ENCODE measurements at places on chromosomes 13 and 19.

- no peaks in the 10 kb centered on the region for H3K27me3 ChIP-seq
Measured at GRCh38 chr13:104944176-104944575, 1591.3 kb downstream of the EFNB2 start.

DNA sequence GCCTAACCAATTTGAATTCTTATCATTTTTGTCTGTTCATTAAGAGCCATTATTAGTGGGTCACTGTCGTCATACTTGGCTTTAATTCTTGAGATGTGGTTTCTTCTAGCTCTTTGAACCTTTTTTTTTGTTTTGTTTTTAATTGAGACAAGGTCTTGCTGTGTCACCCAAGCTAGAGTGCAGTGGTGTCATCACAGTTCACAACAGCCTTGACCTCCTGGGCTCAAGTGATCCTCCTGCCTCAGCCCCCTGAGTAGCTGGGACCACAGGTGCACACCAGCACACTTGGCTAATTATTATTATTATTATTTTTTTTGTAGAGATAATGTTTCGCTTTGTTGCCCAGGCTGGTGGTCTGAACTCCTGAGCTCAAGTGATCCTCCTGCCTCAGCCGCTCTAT lies 25.8 kb upstream of the LDLR start:
- peaks cover 7% of the 10 kb centered on the region for H3K36me3 ChIP-seq
- H3K4me3 ChIP-seq, result no peak overlapping the region
- DNase-seq, result no peak
- no peaks in the 10 kb centered on the region for H3K4me1 ChIP-seq

- DNase-seq, result no peak
- peaks cover 9% of the 10 kb centered on the region for H3K4me1 ChIP-seq
- peaks cover 6% of the 10 kb centered on the region for H3K27me3 ChIP-seq
- no peaks in the 10 kb centered on the region for H3K36me3 ChIP-seq
Measured at GRCh38 chr19:55075371-55075998, at the start of gene EPS8L1. TSS of gene EPS8L1 (plus strand) at chr19:55075869. CDS start at chr19:55076445, 576 bp downstream.

GRCh38 chr13:59111751-59112171 lies 1052.0 kb downstream of the DIAPH3 start:
- H3K27ac ChIP-seq, result no peak overlapping the region
- H3K27me3 ChIP-seq, result no peaks in the 10 kb centered on the region
- H3K4me3 ChIP-seq, result no peak overlapping the region
- no peaks in the 10 kb centered on the region for H3K36me3 ChIP-seq

GRCh38 chr13:65857942-65858565 lies 1372.1 kb downstream of the PCDH9 start:
- H3K27me3 ChIP-seq, result no peaks in the 10 kb centered on the region
- no peaks in the 10 kb centered on the region for H3K4me1 ChIP-seq
- DNase-seq, result no peak
- no peak overlapping the region for H3K4me3 ChIP-seq
- H3K36me3 ChIP-seq, result no peaks in the 10 kb centered on the region

GRCh38 chr13:97175041-97175440 lies 47.1 kb upstream of the MBNL2 start:
- H3K27ac ChIP-seq, result no peak overlapping the region
- no peaks in the 10 kb centered on the region for H3K27me3 ChIP-seq
- H3K4me3 ChIP-seq, result no peak overlapping the region

GRCh38 chr19:51422053-51422448 lies 4.6 kb upstream of the SIGLEC10 start:
- H3K27me3 ChIP-seq, result peaks cover 3% of the 10 kb centered on the region
- H3K4me3 ChIP-seq, result no peak overlapping the region
- DNase-seq, result peak; percentile 86
- no peaks in the 10 kb centered on the region for H3K4me1 ChIP-seq
- no peak overlapping the region for H3K27ac ChIP-seq
- H3K36me3 ChIP-seq, result no peaks in the 10 kb centered on the region

DNA sequence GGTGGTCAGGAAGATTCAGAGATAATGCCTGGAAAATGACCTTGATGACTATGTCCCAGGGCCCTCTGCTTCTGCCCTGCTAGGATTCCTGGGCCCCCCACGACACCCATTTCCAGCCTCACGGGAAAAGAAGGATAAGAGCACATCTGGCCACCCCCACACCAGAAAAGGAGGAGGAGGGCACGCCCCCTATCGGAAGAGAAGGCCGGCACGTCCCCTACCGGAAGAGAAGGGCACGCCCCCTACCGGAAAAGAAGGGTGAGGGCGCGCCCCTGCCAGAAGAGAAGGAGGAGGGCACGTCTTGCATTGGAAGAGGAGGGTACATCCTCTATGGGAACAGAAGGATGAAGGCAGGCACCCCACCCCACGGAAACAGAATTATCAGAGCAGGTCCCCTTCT lies 84.3 kb downstream of the IER2 start:
- H3K4me1 ChIP-seq, result peaks cover 13% of the 10 kb centered on the region
- peak; percentile 33 for DNase-seq
- no peak overlapping the region for H3K4me3 ChIP-seq
- no peak overlapping the region for H3K27ac ChIP-seq

DNA sequence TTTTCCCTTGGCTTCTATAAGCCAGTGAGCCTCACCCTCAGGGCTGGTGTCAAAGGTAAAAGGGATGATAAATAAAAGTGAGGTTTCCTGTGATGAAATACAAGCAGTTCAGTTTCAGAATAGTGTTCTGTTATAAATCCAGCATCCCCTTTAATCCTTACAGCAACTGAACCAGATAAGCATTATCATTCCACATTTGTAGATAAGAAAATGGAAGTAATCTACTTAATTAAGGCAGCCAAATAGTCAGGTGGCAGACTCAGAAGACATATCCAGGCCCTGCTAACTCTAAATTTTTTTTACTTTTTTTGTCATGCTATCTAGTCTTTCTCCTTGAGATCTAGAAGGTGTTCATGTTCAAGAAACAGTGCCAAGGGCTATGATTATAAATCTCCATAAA lies 99.4 kb upstream of the SOX21 start:
- no peak for DNase-seq
- no peak overlapping the region for H3K27ac ChIP-seq

GRCh38 chr13:95269756-95270155 lies 31.5 kb downstream of the ABCC4 start:
- no peak overlapping the region for H3K4me3 ChIP-seq
- DNase-seq, result no peak
- no peaks in the 10 kb centered on the region for H3K36me3 ChIP-seq
- no peaks in the 10 kb centered on the region for H3K4me1 ChIP-seq
- no peaks in the 10 kb centered on the region for H3K27me3 ChIP-seq

DNA sequence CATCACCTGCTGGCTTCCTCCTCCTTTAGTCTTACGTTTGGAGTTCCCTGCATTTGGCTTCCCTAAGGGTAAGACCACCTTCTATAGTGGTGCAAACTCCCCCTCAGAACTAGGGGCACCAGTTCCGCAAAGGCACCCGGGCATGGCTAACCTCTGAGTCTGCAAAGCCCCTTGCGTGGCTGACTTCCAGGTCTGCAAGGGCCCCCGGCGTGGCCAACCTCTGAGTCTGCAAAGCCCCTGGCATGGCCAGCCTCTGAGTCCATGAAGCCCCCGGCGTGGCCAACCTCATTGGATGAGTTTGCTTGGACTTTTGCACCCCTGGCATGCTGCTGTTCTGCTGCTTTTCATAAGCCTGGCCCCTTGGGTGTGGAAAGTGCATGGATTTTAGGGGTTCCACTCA lies 5.1 kb downstream of the MCF2L start:
- no peak overlapping the region for H3K27ac ChIP-seq
- H3K4me3 ChIP-seq, result no peak overlapping the region
- no peaks in the 10 kb centered on the region for H3K36me3 ChIP-seq
- no peak for DNase-seq

- DNase-seq, result no peak
- no peak overlapping the region for H3K27ac ChIP-seq
- H3K4me1 ChIP-seq, result no peaks in the 10 kb centered on the region
- no peak overlapping the region for H3K4me3 ChIP-seq
Measured at GRCh38 chr13:104389691-104390090, 1323.5 kb upstream of the SLC10A2 start.

GRCh38 chr13:104594806-104595205 lies 1528.6 kb upstream of the SLC10A2 start:
- no peak overlapping the region for H3K27ac ChIP-seq
- no peak overlapping the region for H3K4me3 ChIP-seq
- H3K4me1 ChIP-seq, result no peaks in the 10 kb centered on the region

- DNase-seq, result no peak
- H3K36me3 ChIP-seq, result no peaks in the 10 kb centered on the region
- no peaks in the 10 kb centered on the region for H3K4me1 ChIP-seq
- no peaks in the 10 kb centered on the region for H3K27me3 ChIP-seq
Measured at GRCh38 chr19:8430650-8431049, 14.1 kb upstream of the HNRNPM start.

DNA sequence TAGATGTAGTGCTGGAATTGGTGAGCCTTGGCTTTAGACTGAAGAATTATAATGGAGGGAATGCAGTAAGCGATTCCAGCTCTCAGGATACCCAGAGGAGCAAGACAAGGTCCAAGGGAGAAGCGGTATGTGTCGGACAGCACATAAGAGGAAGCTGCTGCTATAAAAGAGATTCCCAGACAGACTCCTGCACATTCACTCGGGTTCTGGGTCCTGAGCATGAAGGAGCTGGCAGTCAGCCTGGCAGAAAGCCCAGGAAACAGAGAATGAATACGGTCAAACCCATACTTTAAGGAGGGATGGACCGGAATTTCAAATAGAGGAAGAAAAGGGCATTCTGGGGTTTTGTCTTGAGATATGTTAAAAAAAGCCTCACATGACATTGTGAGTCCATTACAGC lies 308.3 kb downstream of the DNAJC15 start:
- no peak overlapping the region for H3K4me3 ChIP-seq
- no peaks in the 10 kb centered on the region for H3K36me3 ChIP-seq
- no peak for DNase-seq
- H3K27ac ChIP-seq, result no peak overlapping the region
- H3K4me1 ChIP-seq, result no peaks in the 10 kb centered on the region

DNA sequence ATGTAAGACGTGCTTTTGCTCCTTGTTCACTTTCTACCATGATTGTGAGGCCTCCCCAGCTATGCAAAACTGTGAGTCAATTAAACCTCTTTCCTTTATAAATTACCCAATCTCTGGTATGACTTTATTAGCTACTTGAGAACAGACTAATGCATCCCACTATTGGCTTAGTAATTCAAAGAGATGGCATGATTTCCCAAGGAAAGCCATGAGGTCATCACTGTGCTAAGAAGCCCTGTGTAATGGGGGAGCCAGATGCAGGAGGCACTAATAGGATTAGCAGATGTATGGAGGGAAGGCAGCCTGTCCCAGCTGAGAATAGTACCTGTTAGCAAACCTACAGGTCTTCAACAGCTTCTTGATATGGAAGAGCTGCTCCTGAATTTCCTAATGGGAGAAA lies 38.1 kb downstream of the RUBCNL start:
- H3K36me3 ChIP-seq, result no peaks in the 10 kb centered on the region
- DNase-seq, result no peak
- no peak overlapping the region for H3K27ac ChIP-seq
- no peaks in the 10 kb centered on the region for H3K27me3 ChIP-seq
- H3K4me3 ChIP-seq, result no peak overlapping the region

GRCh38 chr19:3114811-3115210 lies 20.6 kb downstream of the GNA11 start:
- H3K27ac ChIP-seq, result no peak overlapping the region
- no peak overlapping the region for H3K4me3 ChIP-seq
- H3K36me3 ChIP-seq, result no peaks in the 10 kb centered on the region
- no peaks in the 10 kb centered on the region for H3K4me1 ChIP-seq
- no peak for DNase-seq
- no peaks in the 10 kb centered on the region for H3K27me3 ChIP-seq

GRCh38 chr19:44954278-44954648 lies 917 bp upstream of the CLPTM1 start:
- peak overlapping the region; percentile 82 for H3K27ac ChIP-seq
- no peak for DNase-seq

DNA sequence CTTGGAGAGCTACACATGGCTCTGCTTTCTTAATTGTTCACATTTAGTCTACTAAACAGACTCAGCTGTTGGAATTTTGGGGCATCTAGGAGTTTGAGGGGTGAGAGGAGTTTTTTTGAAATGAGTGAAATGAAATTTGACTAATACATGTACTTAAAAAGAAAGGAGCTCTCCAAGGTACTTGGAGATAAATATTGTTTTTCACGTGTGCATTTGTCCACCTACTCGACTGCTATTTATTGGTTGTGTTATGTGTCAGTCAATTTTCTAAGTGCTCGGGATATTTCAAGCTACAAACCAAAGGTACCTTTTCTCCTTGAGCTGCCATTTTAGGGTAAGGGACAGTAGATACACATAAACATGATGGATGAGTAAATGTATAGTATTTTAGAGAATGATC lies 697.0 kb downstream of the LIG4 start:
- no peaks in the 10 kb centered on the region for H3K4me1 ChIP-seq
- no peak for DNase-seq
- H3K4me3 ChIP-seq, result no peak overlapping the region
- H3K36me3 ChIP-seq, result no peaks in the 10 kb centered on the region
- no peak overlapping the region for H3K27ac ChIP-seq

DNA sequence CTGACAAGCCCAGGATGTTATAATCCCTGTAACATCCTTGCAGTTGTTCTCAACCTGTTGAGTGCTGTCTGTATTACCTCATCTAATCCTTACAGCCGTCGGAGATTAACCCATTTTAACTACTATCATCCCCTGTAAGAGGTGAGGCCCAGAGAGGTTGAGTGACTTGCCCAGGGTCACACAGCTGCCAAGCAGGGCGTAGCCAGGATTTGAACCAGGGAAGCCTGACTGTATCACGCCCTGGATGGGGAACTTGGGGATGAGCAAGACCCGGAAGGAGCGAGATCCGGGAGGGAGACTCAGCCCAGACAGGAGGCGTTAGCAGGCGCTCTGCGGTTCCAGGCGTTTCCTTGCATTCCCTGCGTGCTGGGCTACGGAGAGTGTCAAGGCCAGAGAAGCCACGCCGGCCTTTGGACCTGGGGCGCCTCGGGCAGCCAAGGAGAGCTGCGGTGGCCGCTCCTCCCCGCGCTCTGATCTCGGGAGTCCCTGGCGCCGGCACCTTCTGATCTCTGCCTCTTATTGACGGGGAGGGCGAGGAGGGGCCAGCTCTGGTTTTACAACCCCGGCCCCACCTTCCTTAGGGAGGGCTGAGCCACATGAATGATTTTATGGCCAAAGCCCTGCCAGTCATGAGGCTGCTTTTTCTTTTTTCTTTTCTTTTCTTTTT lies 6.2 kb downstream of the SULT2B1 start:
- H3K4me1 ChIP-seq, result no peaks in the 10 kb centered on the region
- H3K4me3 ChIP-seq, result no peak overlapping the region
- H3K27me3 ChIP-seq, result no peaks in the 10 kb centered on the region
- DNase-seq, result no peak
- no peaks in the 10 kb centered on the region for H3K36me3 ChIP-seq
- no peak overlapping the region for H3K27ac ChIP-seq

- H3K4me1 ChIP-seq, result peaks cover 88% of the 10 kb centered on the region
- H3K27ac ChIP-seq, result peak overlapping the region; percentile 68
- no peaks in the 10 kb centered on the region for H3K27me3 ChIP-seq
- DNase-seq, result peak; percentile 85
Measured at GRCh38 chr19:14366529-14366928, 14.7 kb upstream of the ADGRE5 start.
